ENCODE measurements at places on chromosomes 5 and 9. TPM values are rescaled to one million over a fixed set of nuclear protein-coding genes. Genes with fewer than 3 reads are reported as not detected.

The GABRA1 gene
- not detected for total RNA-seq

The RNF14 gene
- 54.2 TPM for total RNA-seq

The SLC34A1 gene
- not detected for total RNA-seq

The GABBR2 gene
- 0.43 TPM for total RNA-seq

The OGN gene
- 43.5 TPM for total RNA-seq

The CCDC180 gene
- 5.2 TPM for total RNA-seq

The BHMT gene
- not detected for total RNA-seq

The SLC25A2 gene
- total RNA-seq, result not detected

The PROB1 gene
- total RNA-seq, result 0.26 TPM

The UQCRQ gene
- total RNA-seq, result 150 TPM
